Sciatic nerve (tissue), 2 donors: ENCODE measurements at places on chromosomes 7 and 10.

- no peak for DNase-seq
Observed at GRCh38 chr10:121079226-121079625, 228.1 kb downstream of the WDR11 start.

- peak; percentile 88 for DNase-seq
Observed at GRCh38 chr7:5396999-5397663, 26.5 kb downstream of the TNRC18 start.

- DNase-seq, result no peak
Observed at GRCh38 chr7:137304624-137305235, 38.8 kb downstream of the PTN start.

GRCh38 chr7:15292138-15292537 lies 269.7 kb downstream of the AGMO start:
- no peak for DNase-seq

DNA sequence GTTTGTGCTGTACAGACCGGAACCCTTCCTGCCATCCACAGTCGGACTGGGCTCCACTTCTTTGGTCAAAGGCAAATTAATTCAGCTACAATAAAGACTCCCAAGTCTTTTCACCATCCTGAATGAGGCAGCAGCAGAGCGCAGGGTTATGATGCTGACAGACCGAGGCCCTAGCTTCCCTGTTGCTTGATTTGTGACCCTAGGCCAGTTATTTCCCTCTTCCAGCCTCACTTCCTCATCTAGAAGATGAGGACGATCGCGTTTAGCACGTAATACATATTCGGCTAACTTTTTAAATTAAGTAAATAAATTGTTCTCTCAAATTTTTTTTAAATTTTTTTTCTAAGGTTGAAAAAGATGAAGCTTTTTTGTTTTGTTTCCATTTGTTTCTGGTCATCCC lies 18.1 kb downstream of the ADRB1 start:
- no peak for DNase-seq

GRCh38 chr7:126449611-126450268 lies 803.0 kb downstream of the GRM8 start:
- DNase-seq, result no peak
